ENCODE measurements at places on chromosomes 3 and 15.

DNA sequence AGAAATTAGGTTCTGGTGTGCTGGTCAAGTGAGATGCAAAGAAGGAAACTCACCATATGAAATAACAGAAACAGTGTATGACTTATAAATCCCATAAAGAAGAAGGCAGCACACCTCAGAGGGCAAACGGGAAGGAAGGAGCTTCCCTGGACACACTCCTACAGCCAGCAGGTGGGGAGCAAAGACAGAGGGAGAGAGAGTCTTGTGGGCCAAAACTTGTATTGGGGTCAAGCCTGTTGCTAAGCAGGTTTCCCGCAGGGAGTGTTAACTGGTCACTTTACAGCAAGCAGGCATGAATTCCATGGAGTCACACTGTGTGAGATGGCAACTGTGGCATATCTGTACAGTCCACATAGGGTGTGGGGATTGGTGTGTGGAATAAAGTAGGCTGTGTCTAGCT lies 222.9 kb upstream of the NDN start:
- no peaks in the 10 kb centered on the region for H3K27me3 ChIP-seq
- H3K27ac ChIP-seq: no peak overlapping the region
- no peak overlapping the region for H3K4me3 ChIP-seq
- H3K36me3 ChIP-seq: no peaks in the 10 kb centered on the region

GRCh38 chr3:196650740-196651311 lies 11.3 kb downstream of the NRROS start:
- H3K27me3 ChIP-seq: no peaks in the 10 kb centered on the region
- H3K4me1 ChIP-seq: peaks cover 2% of the 10 kb centered on the region
- no peak for DNase-seq

DNA sequence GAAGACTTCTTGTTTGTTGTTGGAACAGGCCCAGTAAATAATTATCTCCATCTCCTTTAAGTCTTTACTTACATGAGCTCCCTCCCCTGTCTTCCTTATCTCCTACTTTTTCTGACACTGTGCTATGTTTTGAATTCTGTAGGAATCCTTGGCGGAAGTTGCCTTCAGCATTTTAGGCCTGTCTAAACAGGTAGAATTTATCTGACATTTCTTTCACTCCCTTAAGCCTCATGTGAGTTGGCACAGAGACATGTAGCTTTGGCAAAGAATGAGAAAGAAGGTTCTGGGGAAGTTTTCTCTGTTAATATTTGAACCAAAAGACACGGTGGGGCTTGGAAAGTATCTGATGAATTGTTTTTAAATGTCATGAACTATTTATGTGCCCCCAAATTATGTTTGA lies 8.1 kb downstream of the MCTP2 start:
- H3K27ac ChIP-seq: no peak overlapping the region
- no peaks in the 10 kb centered on the region for H3K36me3 ChIP-seq
- H3K27me3 ChIP-seq: no peaks in the 10 kb centered on the region
- no peak for DNase-seq
- H3K4me3 ChIP-seq: no peak overlapping the region

DNA sequence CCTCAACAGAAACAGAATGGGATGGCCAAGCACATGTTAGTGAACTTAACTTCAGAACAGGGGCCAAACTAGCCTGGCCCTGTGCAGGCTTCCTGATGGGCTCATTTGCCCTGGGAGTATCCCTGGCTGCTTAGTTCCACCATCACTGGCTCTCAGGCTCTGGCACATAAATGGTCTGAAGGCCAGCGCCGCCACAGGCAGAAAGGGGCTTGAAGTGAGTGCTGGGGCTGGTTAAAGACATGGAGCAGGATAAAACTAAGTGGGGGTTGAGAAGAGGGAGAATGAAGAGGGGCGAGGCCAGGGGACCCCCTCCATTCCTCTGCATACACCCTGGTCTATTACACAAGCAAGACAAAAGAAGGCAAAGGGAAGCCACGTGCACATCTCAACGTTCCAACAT lies 12.2 kb downstream of the SLCO2A1 start:
- no peaks in the 10 kb centered on the region for H3K36me3 ChIP-seq
- H3K27me3 ChIP-seq: no peaks in the 10 kb centered on the region
- H3K4me1 ChIP-seq: no peaks in the 10 kb centered on the region
- H3K27ac ChIP-seq: no peak overlapping the region

DNA sequence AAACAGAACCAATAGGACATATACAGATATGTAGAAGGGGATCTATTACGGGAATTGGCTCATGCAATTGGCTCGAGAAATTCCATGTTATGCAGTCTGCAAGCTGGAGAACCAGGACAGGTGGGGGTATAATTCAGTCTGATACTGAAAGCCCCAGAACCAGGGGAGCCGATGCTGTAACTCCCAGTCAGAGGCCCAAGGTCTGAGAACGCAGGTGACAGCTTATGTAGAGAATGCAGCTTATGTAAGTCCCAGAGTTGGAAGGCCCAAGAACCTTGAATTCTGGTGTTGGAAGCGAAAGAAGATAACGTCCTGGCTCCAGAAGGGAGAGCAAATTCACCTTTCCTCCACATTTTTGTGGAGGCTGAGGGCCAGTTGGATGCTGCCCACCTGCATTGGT lies 62.7 kb downstream of the CCNL1 start:
- H3K4me3 ChIP-seq: no peak overlapping the region
- no peak for DNase-seq
- no peaks in the 10 kb centered on the region for H3K36me3 ChIP-seq
- H3K27ac ChIP-seq: no peak overlapping the region
